ENCODE measurements at places on chromosomes 4 and X.

- no peak for DNase-seq
These were observed 11.6 kb downstream of the BLTP1 start for GRCh38 chr4:122163767-122164166.

DNA sequence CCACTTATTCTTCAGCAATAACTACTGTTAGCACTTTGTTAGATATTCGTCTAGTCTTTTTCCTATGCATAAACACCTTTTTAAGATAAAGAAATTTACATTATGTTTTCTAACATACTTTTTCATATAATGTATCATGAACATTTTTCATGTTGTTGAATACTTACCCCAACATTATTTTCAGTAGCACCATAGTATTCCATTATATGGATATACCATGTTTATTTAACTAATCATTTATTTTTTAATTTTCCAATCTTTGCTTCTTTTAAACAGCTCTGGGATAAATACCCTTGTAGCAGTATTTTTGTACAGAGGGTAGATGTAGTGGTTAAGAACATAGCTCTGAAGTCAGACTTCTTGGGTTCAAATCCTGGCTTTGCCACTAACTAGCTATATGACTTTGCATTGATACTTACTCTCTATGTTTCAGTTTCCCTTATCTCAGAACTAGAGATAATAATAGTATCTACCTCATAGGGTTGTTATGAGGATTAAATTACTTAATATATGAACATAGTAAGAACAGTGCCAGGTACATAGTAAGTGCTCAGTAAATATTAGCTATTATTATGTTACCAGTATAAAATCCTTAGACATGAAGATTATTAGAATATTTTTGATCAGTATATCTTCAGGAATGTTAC, 11.3 kb downstream of the EXOC1 start:
- no peak for DNase-seq

- no peak for DNase-seq
These were observed 171.5 kb downstream of the CFAP299 start for GRCh38 chr4:80507077-80507476.

GRCh38 chrX:68753218-68753617, 75.6 kb upstream of the EFNB1 start:
- DNase-seq = no peak

DNA sequence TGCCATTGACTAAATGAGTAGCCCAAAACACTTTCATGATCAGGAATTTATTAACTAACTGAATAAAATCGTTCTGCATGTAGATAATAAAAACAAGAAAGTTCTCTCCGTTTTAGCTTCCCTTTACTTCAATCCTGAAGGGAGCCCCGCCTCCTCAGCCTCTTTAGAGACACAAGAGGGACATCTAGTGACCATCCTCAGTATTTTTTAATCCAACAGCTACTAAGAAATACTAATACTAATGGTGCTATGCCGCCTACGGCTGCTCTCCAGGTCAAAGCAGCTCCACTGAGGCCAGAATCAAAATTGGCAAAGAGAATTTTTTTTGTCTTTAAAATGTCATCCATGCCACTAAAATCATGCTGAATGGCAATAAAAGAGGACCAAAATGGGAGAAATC, 3.2 kb upstream of the PCDH19 start:
- DNase-seq = no peak

DNA sequence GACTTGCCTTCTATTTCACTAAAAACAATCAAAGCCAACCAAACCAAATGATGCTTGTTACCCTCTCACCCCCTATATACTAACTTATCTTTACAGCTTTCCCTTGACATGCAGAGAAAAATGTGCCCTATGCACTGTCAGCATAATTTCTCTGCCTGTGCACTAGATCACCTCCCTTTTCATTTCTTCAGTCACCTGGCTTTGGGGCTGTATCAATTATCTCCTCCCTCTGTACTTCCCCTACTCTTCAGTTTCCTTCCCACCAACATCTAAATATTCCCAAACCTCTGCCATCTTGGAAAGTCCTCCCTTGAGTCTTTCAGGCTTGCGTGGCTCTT, 103.5 kb upstream of the TAPT1 start:
- no peak for DNase-seq

DNA sequence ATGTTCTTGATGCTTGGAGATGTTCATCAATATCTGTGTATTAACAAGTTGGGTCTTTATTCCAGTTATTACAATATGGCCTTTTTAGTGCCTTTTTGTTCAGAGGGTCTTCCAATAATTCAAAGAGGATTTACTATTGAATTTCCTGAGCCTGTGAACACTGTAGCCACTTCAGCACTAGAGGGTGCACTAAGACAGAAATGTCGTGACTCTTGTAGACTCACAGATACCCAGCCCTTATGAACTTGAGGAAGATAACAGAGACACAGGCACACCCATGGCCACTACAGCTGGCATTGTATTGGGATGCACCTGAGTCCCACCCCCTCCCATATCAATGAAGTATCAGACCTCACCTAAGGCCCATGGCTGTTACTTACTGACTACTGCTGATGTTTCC, 54.4 kb upstream of the ACTRT1 start:
- DNase-seq = no peak

DNA sequence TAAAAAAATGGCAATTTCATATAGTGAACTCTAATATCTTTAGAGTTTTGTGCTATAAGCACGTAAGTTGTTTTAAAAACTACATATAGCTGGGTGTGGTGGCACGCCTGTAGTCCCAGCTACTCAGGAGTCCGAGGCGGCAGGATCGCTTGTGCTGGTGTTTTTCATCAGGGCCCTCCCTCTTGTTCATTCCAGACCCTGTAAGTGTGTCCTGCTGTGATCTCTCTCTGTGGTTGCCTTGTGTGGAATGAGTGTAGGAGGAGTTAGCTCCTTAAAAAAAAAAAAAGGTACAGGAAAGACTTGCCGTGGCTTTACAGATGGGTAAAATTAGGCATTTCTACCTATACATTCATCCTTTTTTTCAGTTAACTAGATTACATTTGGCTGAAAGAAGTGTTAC, 35.4 kb downstream of the RBBP7 start:
- no peak for DNase-seq

DNA sequence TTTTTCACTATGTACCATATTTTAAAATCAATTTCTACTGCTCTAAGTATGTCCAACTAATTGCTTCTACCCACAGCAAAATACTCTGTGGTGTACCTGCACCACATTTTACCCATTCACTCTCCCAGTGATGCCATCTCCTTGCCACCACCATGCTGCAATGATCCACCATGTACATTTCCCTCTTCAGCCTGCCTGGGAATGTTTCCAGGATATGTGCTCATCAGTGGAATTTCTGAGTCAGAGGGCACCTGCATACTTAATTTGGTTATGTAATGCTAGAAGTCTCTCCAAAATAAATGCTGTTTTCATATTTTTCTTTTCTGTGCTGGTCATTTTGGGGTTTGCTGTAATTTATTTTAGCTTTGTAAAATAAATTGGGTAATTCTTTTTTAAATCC, 33.2 kb upstream of the OCIAD2 start:
- DNase-seq = no peak

GRCh38 chr4:17055788-17056187, 157.3 kb upstream of the LDB2 start:
- no peak for DNase-seq

- peak; percentile 12 for DNase-seq
These were observed 149.9 kb downstream of the AMMECR1 start for GRCh38 chrX:110167952-110168451.

DNA sequence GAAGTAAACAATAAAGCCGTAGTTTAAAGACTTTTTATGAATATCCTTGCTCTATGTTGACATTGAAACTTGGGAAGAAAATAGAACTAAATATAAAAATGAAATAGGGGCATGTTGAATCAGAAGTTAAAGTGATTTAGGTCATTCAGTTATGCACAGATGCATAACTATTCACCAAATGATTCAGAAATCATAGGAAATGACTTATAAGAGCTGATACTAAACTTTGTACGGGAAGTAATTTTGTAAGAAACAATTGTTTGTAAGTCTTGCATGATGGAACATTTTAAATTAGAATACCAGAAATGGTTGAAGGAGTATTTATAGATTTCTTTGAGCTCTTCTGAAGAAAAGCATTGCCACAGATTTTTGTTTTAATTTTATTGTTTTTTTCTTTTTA, 246.5 kb downstream of the CPE start:
- no peak for DNase-seq

GRCh38 chr4:139300431-139301112, 733 bp upstream of the NAA15 start:
- no peak for DNase-seq

DNA sequence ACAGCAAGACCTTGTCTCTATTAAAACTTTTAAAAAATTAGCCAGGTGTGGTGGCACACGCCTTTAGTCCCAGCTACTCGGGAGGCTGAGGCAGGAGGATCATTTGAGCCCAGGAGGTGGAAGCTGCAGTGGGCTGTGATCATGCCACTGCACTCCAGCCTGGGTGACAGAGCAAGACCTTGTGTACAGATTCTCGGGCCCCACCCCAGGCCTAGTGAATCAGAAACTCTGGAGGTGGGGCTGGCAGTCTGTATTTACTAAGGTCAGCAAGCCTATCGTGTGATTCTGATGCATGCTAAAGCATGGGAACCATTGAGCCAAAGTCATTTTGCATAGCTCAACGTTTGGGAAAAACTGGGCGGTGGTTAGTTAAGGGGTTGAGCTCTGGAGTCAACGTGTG, 3.5 kb downstream of the S100G start:
- no peak for DNase-seq

DNA sequence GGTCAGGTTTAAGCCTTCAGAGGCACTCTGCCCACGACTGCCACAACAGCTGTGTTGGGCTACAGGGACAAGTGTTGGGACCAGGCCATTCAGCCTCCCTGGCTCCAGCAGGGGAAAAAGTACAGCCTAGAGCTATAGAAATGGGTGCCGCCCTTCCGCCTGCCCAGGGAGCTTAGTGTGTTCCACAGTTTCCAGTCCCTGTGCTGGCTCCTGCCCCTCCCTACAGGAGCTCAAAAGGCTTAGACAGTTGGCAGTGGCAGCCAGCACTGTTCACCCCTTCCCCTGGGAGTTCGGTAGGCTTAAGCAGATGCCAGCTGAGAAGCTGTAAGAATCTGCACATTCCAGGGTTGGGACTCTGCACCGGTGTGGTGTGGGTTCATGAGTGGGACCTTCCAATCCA, 408.2 kb upstream of the INTU start:
- no peak for DNase-seq

DNA sequence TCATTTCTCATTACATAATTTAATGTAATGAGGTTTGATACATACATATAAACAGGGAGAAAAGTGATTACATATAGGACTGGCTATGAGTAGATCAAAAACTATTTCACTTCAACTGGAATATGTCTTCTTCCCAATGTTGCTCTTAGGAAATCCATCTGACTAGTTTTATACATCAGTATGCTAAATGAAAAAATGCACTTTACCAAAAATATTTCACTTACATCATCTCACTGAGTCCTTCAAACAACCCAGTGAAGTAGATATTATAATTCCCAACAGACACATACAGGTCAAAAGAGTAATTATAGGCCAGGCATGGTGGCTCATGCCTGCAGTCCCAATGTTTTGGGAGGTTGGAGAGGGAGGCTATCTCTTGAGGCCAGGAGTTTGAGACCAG, 215.9 kb downstream of the MID1 start:
- no peak for DNase-seq

DNA sequence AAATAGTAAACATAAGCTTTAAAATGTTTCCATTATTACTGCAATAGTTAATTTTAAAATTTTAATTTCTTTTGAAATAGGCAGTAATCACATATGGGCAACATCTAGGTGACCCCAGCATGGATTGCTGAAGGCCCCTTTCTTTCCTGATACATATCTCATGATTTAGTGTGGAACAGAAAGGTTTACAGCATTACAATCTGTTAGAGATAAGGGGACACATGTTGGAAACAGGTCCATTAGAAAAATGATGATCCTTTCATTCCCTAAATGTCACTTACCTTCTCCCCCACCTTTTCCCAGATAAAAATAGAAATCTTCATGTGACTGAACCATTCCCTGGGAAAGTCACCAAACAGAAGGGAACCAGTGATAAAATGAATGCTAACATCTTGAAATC, 90.4 kb downstream of the RASL11B start:
- DNase-seq = no peak

DNA sequence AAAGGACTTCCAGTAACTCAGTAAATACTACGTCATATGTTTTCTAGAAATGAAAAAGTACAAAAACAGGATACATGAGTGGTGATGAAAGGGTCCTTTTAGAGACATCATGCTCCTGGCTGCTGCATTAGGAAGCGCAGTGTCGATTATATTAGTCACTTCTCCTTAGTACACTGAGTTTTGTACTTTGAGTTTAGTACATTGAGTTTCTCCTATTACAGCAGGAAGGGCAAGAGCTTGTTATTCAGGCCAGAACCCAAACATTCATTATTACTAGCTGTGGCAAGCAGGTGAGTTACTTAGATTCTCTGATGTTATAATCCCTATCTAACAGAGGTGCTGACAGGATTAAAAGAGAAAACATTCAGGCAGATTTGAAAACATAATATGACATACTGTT, 21.3 kb downstream of the RPGR start:
- no peak for DNase-seq

- no peak for DNase-seq
These were observed 100.2 kb downstream of the PDLIM5 start for GRCh38 chr4:94551643-94552564.

- DNase-seq = peak; percentile 39
These were observed 33.9 kb downstream of the CPLX1 start for GRCh38 chr4:791898-792625.

GRCh38 chrX:27964432-27964831, 16.8 kb downstream of the DCAF8L1 start:
- DNase-seq = no peak

DNA sequence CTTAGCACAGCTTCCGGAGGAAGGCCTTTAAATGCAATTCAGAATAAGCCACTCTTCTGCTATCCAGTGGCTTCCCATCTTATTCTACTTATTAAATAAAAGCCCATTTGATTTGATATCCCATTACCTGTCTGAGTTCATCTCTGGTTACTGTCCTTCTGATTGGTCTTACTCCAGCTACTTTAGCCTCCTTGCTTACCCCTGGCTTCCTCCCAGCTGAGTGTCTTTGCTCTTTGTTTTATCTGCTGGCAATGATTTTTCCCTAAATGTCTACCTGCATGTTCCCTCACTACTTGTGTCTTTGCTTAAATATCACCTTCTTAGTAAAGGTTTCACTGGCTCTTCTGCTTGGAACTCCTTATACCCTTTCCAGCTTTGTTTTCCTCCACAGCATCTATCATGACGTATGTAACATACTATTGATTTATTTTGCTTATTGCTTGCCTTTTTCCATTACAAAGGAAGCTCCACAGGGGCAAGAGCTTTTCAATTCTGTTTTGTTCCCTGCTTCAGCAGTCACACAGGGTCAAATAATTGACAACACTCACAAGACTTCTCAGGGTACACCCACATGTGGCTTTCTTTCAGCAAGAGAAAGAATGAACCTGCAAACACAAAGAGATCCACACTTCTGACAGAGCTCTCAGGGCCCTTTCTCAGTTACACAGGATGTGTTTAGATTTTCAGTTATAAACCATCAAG, 63.8 kb downstream of the TBC1D19 start:
- DNase-seq = no peak

- no peak for DNase-seq
These were observed 35.8 kb upstream of the DYNLT3 start for GRCh38 chrX:37883196-37883595.

- no peak for DNase-seq
These were observed 401.9 kb upstream of the NDST4 start for GRCh38 chr4:115515366-115515765.

Data from stimulated activated CD4-positive, alpha-beta T cell treated with anti-CD3 and anti-CD28 coated beads, Interleukin-15, amount 100 ng/mL, for 1 hour (primary cell).